ENCODE measurements at places on chromosomes 4 and X. TPM values are rescaled to one million over a fixed set of nuclear protein-coding genes. Genes with fewer than 3 reads are reported as not detected.

The PASD1 gene
- not detected for total RNA-seq

The PCDH10 gene
- 0.41 TPM for total RNA-seq

The IL3RA gene
- total RNA-seq, result 43.0 TPM

The TEC gene
- total RNA-seq, result 7.7 TPM

The ATOH1 gene
- not detected for total RNA-seq

The RAB41 gene
- not detected for total RNA-seq

- no peak for DNase-seq
Measured at GRCh38 chrX:135544338-135544948, 24.0 kb downstream of the INTS6L start.

DNA sequence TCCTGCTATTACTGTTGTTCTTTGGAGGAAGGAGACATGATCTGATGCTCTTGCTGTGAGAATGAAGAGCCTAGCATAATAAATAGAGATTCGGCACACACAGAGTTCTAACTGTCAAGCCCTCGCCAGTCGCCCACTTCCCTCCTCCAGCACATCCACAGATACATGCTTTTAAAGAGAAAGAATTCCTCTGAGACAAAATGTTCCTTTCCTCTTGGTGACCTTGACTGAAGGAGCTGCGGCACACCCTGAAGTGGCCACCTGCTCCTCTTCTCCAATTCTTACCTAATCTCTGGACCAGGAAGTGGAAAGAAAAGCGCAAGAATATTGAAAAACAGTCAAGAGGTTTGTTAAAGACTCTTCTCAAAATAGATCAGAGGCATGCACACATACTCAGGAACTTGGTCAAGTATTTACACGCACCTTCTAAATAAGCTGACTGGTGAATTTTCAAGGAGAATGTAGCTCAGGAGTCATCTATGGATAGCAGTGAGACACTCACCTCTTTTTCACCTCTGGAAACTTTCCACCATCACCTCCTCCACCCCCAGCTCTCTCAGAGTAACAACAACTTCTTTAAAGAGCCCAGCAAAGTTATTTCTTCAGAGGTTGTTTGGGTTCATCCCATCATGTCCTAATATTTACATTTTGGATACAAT lies 95.4 kb downstream of the PARM1 start:
- DNase-seq, result no peak

DNA sequence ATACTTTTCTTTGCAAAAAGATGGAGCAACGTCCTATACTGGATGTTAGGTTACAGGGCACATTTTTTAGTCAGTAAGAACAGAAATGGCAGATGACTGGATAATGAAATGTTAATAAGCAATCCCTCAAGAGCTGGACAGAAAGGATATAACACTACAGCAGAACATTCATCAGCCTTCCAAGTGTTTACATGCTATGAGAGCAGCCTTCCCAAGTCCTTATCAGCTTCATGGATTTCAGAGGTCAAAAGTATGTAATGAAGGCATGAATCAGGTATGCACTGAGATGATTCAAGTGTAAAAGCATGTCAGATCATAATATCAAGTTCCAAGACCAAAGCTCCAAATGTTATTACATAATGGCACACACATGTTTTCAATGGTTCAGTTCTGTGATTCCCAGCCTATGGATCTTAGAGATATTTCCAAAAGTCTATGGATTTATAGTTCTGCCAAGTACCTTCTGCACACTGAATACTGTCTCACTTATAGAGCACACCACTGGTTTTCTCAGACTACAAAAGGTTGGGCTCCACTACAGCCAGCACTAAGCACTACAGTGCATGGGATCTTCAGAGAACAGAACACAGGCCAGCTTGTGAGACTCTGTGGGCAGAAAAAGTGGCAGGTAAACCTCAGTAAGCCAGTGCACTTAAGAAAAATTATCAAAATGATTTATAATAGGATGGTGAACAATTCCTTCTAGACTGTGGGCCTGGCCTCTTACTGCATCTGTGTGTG lies 49.2 kb downstream of the GPC4 start:
- no peak for DNase-seq

DNA sequence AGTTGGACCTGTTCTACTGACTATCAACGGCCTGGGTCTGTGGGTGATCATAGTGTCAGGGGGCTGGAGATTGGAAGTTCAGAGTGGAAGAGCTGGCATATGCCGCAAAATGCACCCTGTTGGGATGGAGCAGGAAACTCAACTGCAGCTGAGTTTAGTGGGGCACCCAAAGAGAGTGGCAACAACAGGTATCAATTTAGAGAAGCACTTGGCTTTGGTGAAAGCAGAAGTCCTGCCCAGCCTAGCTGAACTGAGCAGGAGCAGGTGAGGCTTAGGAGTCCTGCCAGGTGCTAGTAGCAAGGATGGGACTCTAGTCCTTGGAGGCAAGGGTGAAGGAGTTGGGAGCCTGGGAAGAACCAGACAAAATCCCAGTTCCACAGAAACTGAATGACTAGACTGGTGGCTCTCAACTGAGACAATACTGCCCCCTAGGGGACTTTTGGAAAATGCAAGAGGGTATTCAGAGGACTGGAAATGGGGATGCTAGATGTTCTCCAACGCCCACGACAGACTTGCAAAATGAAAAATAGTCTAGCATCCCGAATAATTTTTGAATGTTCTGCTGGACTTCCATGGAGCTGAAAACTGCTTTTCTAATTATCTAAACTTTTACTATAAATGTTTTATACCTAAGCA lies 49.4 kb downstream of the RTL9 start:
- DNase-seq, result no peak

DNA sequence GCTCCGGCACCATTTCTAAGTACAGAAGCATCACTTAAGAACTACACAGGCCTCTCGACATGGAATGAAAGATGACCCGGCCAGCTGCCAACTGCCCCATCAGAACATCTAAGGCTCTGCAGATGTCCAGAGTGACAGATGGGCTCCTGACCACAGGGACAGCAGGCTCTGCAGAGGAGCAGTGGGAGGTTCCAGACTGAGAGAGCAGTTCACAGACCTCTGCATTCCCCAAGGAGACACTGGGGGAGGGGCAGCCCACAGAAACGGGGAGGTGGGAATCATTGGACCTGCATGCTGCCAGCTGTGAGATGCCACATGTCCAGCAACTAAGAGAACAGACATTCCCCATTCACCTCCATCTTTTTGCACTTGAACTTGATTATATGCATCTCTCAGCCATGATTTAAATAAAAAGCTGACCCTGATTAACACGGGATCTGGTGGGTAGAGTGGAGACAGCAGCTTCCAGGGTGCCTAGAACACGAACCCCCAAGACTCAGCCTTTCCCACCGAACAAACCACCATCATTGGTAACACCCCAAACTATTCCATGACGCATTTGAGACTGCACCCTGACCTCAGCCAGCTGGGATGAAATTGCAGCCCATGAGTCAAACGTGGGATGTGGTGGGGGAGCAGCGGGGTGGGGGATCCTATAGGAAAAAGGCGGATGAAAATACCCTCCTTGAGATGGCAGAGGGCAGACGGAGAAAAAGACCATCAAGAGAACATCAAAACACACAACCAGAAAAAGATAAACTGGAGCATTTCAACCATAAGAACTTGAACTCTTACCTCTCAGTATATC lies 47.2 kb downstream of the AFAP1 start:
- no peak for DNase-seq

- DNase-seq, result no peak
Measured at GRCh38 chr4:41719417-41719816, 29.1 kb downstream of the PHOX2B start.

- DNase-seq, result peak; percentile 77
Measured at GRCh38 chr4:145482209-145483037, 770 bp downstream of the SMAD1 start.

DNA sequence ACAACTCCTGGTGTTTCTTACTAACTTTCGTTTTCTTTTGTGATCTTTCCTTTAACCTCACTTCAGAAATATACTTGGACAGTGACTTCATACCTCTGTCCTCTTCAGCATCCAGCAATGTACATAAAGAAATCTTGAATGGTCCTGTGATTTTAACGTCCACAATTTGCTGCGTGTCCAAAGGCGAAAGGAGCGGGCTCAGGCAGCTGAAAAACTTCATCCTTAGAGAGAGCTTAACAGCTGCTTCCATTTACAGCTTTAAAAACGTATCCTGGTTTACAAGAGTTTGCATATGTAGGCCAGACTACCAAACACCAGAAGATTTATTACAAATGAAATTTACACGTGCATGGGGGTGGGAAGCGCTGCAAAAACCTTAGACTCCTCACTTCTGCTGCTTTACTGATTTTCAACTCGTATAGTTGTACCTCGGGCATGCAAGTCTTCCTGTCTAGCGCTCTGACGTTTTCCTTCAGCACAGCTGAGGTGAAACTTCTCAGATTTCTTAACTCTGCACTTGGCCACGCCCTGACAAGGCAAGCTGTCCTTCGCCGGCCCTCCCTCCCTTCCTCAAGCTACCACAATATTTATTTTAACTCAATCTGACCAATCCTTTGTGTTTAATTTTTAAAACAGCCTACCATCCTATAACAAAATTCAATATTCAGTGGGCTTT lies 406.4 kb downstream of the FAM47A start:
- no peak for DNase-seq

- DNase-seq, result no peak
Measured at GRCh38 chr4:108350332-108350731, 181.6 kb upstream of the LEF1 start.

GRCh38 chrX:72532366-72532765 lies 40.3 kb downstream of the HDAC8 start:
- no peak for DNase-seq

GRCh38 chr4:142583708-142584107 lies 262.4 kb downstream of the INPP4B start:
- no peak for DNase-seq

GRCh38 chrX:14777525-14777924 lies 95.3 kb downstream of the FANCB start:
- no peak for DNase-seq

DNA sequence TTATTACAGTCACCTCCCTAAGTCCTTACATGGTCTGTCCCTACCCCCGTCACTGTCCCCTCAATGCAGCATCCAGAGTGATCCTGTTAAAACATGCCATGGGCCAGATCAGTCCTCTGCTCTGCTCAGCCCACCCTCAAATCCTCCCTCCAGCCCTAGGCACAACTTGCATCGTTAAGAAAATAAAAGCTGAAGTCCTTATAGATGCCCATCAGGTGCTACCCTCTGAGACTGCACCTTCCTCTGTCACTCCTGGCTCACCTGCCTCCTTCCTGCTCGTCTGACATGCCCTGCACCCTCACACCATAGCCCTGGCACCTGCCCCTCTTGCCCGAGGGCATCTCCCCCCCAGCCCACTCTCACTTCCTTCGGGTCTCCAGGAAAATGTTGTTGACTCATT lies 4.1 kb downstream of the STK32B start:
- no peak for DNase-seq

- no peak for DNase-seq
Measured at GRCh38 chrX:148337873-148338272, 162.5 kb upstream of the AFF2 start.

DNA sequence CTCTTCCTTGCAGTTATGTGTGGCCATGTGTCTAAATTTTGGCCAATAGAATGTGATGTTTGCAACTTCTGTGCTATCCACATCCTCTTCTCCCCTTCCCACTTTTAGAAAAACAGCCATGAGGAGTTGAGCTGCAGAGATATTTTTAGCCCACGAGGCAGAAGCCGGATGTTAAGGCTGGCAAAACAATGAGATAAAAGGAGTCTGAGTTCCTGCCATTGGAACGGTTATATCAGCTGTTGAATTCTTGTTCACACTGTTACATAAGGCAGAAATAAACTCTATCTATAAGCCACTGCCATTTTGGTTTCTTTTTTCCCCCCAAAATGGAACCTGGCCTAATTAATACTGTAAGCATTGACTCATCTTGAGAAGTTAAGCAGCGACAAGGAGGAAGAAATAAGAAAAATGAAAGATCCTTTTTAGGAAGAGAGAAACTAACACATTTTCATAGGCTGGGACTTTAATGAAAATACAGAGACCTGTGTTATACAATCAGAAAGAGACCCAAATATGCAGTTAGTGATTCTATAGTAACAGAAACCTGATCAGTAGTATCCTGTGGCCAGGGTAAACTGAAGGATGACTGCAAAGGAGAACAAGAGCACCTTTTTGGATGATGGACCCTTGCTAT lies 200.5 kb downstream of the INPP4B start:
- no peak for DNase-seq

GRCh38 chr4:152351080-152351479 lies 184.8 kb downstream of the FBXW7 start:
- DNase-seq, result no peak

GRCh38 chr4:144318797-144319196 lies 178.3 kb upstream of the GYPA start:
- no peak for DNase-seq

GRCh38 chrX:70444946-70445656 lies 466 bp downstream of the DLG3 start:
- no peak for DNase-seq

- DNase-seq, result no peak
Measured at GRCh38 chr4:85446141-85446861, 28.6 kb upstream of the ARHGAP24 start.

DNA sequence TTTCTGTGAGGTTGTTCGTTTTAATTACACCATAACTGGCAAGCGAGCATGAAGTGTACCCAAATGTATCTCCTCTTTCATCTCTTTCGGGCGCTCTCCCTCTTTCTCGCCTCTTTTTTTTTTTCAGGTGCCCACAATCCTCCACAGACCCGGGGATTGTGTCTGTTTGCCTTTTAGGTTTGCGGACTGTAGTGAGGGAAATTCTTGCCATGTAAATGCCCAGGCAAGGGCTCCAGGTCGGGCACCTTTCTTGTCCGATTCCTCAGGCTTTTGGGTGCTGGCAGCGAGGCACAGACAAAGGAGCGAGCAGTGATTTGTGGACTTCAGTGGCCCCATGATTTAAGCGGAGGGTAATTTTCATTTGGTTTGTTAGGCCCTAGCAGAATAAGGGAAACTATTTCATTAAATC lies 1.1 kb upstream of the PHOX2B start:
- DNase-seq, result no peak

DNA sequence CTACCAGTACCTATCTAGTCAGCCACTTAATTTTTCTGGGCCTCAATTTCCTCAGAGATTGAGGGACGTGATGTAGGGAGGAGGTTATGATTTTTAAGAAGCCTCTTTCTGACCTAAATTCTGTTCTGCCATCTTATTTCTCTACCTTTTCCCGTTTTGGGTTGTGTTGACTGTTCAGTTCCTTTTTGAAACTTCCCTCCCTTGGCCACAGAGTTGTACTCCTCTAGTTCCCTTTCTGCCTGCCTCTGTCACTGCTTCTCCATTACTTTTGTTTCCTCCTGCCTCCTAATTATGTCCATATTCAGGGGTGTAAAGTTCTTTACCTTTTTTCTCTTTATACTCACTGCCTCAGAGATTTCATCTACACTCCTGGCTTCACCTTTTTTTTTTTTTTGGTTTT lies 25.4 kb downstream of the CLCN5 start:
- DNase-seq, result no peak

- DNase-seq, result no peak
Measured at GRCh38 chr4:73066928-73067327, 2.6 kb downstream of the COX18 start.

DNA sequence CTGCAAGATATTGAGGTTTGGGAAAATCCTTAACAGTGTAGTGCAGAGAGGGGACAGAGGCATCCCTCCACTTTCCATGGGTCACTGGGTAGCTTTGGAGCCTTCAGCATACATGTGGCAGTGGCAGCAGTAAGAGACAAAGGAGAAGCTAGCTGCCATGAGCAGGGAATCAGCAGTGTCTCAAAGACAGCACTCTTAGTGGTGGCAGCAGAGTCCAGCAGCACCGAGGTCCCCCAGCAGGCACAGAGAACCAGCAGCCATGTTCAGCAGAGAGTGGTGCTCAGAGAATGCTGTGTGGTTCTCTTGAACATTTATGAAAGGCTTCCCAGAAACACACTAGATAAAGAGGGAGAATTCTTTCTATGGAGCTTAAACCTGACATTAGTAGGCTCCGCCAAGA lies 308.5 kb downstream of the CENPC start:
- no peak for DNase-seq

- no peak for DNase-seq
Measured at GRCh38 chr4:182715548-182715947, 201.6 kb downstream of the DCTD start.

All from upper lobe of right lung (tissue), 1 donor.